ENCODE measurements at places on chromosomes 6 and 20.

- no peak for DNase-seq
These were observed 927 bp upstream of the MANEA start for GRCh38 chr6:95576218-95576997.

GRCh38 chr6:160070427-160070826 is 51.2 kb upstream of the SLC22A1 start:
- no peak for DNase-seq

GRCh38 chr20:51347831-51348230 is 194.7 kb downstream of the NFATC2 start:
- no peak for DNase-seq

- no peak for DNase-seq
These were observed 90.7 kb downstream of the CD24 start for GRCh38 chr6:106883808-106884262.

DNA sequence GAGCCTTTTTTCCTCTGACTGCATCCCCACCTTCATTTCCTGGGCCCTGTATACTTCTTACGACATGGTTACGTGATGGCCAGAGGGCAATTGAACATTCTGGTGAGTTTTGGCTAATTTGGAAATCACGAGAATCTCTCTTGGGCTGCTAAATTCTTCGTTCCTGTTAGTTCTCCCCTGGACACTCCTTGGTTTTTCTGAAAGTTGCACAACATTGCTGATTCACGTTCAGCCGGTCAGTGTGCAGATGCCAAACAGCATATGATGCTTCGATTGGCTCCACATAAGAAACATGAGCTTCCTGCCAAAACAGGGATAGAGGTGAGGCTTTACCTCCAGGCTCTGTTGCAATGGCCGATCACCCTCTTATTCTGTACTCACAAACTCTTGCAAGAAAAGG is 119.4 kb upstream of the LY86 start:
- no peak for DNase-seq

DNA sequence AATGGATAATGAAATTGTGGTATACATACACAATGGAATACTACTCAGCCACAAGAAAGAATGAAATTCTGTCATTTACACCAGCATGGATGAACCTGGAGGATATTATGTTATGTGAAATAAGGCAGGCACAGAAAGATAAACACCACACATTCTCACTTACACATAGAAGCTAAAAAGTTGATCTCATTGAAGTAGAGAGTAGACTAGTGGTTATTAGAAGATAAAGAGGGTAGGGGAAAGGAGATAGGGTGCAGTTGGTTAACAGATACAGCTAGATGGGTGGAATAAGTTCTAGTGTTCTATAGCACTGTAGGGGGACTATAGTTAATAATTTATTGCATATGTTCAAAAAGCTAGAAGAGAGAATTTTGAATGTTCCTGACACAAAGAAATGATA is 25.5 kb upstream of the LTV1 start:
- DNase-seq, result no peak

DNA sequence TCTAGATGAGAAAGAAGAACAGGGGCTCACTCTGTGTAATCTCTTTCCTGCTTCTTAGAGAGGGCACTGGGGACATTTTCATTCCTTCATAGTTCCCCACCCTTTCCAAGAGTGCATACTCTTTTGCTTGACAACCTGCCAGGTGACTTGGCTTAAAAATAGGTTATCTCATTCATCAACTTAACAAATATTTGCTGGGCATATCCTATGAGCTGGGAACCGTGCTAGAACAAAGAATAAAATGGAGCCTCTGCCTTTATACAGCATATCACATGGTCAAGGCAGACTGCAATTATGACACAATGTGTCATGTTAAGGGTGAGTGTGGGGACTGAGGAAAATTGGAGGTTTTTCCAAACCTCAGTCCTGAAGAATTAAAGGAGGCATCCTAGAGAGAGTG is 209.8 kb upstream of the FOXA2 start:
- no peak for DNase-seq

DNA sequence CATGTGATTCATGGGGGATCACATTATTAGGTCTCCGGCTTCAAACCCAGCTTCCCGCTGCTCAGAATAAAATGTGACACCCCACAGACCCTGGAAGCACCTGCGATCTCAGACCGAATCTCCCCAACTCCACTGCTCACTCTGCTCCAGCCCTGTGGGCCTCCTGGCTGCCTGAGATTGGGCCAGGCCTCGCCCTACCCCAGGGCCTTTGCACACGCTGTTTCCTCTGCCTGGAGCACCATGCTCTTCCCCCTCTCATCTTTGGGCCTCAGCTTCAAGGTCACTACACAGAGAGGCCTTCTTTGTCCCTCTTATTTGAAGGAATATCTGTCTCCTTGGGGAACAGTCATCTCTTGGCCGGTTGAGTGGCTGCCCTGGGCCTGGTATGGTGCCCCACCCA is 48.8 kb downstream of the RBM38 start:
- DNase-seq, result no peak

DNA sequence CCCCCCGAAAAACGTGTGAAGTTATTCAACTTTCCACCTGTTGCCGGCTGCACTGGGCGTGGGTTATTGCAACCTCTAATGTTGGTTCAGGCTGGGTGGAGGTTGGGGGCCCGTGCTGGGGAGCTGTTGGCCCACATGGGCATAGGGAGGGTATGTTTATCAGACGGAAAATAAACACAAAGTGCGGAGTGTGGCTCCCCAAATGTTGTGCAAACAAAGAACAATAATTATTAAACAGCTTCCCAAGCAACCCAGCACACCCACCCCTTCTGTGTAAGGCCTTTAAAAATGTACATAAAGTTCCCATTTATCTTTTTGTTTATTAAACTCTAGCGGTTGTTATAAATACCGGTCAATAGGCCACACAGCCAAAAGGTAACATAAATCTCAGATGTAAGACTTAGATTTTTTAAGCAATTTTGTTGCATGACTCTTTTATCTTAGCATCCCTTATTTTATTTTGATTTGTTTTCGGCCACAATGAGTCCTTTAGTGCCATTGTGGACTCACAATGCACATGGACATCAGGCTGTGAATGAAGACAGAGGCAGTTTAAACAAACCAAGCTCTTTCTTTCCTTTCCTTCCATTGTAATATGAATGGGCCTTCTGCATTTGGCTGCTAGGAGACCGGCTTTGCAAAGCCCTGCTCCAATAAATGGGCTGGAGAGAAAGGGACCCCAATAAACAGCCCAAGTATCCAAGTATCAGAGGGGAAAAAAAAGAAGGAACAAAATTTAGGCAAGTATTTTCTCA is 6.9 kb upstream of the DLL1 start:
- DNase-seq, result no peak

GRCh38 chr20:3658716-3659491 is 4.3 kb downstream of the GFRA4 start:
- DNase-seq, result no peak

GRCh38 chr20:42485556-42485955 is 704.1 kb downstream of the PTPRT start:
- no peak for DNase-seq

DNA sequence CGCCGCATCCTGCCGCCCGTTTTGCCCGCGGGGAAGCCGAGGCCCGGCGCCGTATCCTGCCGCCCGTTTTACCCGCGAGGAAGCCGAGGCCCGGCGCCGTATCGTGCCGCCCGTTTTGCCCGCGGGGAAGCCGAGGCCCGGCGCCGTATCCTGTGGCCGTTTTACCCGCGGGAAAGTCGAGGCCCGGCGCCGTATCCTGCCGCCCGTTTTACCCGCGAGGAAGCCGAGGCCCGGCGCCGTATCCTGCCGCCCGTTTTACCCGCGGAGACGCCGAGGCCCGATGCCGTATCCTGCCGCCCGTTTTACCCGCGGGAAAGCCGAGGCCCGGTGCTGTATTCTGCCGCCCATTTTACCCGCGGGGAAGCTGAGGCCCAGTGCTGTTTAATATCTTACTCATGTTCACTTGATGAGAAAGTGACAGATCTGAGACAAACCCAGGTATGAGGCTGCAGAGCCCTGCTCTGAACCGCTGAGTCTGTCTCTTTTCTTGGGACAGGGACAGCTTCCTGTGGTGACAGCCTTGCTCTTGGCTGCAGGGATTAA is 129.4 kb downstream of the CDH26 start:
- DNase-seq, result no peak

DNA sequence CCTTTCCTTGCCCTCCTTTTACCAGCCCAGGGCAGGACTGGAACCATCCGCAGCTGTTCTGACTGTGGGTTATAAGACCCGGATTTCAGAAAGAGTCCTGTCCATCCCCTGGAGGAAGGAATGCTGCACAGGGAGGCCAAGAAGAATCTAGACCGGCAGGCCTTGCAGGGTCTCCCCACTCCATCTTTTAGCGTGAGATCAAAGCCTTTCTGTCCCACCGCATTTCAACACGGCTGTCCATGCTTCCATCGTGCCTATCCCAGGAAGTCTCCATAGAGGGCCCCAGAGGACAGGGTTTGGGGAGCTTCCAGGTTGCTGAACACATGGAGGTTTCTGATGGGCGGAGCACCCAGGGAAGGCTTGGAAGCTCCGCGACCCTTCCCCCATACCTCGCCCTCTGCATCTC is 79.3 kb upstream of the AGPAT4 start:
- DNase-seq, result peak; percentile 57

GRCh38 chr20:46809706-46810360 is 84.8 kb upstream of the EYA2 start:
- DNase-seq, result no peak

GRCh38 chr6:23526526-23526925 is 599.5 kb upstream of the NRSN1 start:
- no peak for DNase-seq

DNA sequence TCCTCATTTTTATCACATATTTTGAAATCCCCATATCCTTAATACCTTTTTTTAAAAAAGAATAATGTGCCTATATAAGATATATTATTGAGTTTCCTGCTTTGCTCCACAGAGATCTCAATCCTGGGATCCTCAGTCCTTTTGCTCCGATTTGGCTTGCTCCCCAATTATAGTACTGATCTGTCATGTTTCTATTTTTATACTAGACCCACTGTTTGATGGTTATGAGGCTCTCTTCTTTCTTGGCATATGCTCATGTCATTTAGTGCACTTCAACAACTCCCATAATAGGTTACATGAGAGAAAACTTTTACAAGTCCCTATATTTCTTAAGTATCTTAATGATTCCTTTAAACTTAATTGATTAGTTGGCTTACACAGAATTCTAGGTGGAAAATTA is 958.5 kb upstream of the EPHA7 start:
- DNase-seq, result no peak

GRCh38 chr6:70310063-70310694 is 7.3 kb upstream of the COL9A1 start:
- no peak for DNase-seq

DNA sequence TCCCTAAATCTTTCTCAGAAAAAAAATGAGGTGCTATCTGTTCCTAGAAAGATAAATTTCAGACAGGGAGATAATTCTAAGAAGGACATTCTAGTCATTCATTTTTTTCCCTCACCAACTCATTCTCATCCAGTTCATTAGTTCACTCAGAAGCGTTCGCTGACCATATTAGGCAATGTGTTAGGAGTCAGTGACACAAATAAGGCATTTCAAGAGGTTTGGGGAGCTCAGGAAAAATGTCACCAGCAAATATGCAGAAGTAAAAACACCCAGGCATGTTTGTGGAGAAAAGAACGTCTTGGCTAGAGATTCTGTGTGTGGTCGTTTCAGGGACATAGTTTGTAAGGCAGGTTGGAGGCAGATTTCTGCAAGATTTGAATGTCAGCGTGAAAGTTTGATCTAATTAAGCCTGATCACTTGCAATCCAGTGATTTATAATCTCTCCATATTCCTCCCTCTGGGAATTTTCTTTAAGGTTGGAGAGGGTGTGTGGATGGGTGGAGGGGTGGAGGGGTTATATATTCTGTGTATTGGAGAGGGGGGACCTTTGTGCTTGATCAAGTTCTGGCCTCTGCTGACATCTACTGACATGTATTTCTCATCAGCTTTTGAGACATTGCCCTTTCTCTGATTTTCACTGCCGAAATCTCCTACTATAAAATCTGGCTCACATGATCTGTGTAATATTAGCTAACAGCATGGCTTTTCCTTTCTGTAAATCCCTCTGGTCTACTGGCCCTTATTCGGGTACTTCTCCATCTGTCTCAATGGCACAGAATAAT is 3.6 kb downstream of the MYCT1 start:
- DNase-seq, result no peak

GRCh38 chr6:39333644-39334438 is 11.3 kb upstream of the KCNK16 start:
- no peak for DNase-seq

GRCh38 chr20:63580796-63581461 is 6.9 kb upstream of the HELZ2 start:
- DNase-seq, result peak; percentile 66

DNA sequence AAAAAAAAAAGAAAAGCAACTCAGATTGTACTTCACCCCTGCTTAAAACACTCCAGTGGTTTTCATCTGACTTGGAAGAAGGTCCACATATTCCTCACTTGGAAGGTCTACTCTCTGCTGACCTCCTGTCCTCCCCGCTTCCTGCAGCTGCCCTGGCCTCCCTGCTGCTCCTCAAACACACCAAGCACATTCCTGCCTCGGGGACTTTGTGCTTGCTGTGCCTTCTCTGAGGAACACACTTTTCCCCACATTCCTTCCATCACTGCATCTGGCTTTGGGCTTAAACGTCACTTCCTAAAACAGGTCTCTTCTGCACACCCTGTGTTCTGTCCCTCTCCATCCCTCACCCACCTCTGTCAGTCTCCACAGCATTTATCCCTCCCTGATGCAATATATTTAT is 4.9 kb upstream of the PDYN start:
- DNase-seq, result no peak

- no peak for DNase-seq
These were observed 18.2 kb downstream of the TRIM26 start for GRCh38 chr6:30194797-30195690.

- DNase-seq, result no peak
These were observed 550.2 kb downstream of the ADGRB3 start for GRCh38 chr6:69185276-69185675.

GRCh38 chr6:70956451-70957283 is at the start of gene B3GAT2:
Gene B3GAT2 (minus strand): TSS chr6:70957060. CDS start chr6:70956429, 631 bp downstream.
- peak; percentile 56 for DNase-seq

GRCh38 chr20:53201588-53201987 is 229.4 kb downstream of the TSHZ2 start:
- no peak for DNase-seq

- no peak for DNase-seq
These were observed 216.3 kb downstream of the ERMARD start for GRCh38 chr6:169967687-169968086.

DNA sequence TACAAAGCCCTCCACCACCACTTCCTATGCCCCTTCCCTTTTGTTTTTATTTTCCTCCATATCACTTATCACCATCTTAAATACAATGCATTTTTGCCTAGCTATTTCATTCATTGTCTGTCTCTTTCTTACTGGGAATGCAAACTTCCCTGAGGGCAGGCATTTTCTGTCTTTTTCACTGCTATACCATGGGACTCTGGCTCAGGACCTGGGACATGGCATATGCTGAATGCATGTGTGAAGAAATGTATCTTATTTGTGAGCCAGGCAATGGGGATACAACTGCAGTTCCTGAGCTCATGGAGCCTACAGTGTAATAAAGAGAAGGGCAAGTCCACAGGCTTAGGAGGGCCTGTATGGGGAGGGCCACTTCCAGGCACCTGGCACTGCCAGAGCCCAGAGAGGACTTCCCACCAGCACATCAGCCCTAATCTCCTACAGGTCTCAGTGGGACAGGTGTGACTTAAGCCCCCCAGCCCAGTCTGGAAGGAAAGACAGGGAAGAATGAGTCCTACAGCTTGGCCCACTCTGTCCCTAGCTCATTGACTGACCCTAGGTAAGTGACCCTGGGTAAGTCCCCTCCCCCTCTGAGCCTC is 43.2 kb downstream of the TFEB start:
- DNase-seq, result no peak

Data from iPS-NIHi11 (cell line).